Sigmoid colon (tissue), 7 donors: ENCODE measurements at places on chromosomes 5 and 9. TPM values are rescaled to one million over a fixed set of nuclear protein-coding genes. Genes with fewer than 3 reads are reported as not detected.

The SIL1 gene
- total RNA-seq: 23.2 TPM

The TTC39B gene
- total RNA-seq: 13.6 TPM

DNA sequence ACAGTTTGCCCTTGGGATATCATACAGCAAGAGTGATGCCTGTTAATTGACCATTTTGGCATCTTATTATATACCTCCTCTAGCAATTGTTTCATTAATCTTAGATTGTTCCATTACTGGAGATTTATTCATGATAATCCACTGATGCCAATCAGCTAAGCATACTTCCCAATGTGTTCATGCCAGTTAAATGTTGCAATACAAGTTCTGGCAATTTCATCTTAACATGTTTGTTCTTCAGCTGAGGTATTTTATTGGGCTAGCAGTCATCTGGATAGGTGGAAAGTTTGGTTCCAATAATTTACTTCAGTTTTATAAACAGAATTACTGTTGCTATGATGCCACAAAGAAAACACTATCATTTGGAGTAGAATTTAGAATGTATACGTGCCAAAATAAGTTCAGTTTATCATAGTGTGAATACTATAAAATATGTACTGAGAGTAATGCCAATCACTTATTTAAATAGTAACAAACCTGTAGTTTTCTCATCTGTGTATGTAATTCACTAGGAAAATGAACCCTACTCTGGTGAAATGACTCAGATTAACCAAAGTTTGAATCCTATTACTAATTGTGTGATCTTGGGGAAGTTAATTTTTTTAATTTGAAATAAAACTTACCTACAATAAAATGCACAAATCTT is 27.9 kb upstream of the IL31RA start:
- DNase-seq: no peak

The GKAP1 gene
- 21.3 TPM for total RNA-seq

DNA sequence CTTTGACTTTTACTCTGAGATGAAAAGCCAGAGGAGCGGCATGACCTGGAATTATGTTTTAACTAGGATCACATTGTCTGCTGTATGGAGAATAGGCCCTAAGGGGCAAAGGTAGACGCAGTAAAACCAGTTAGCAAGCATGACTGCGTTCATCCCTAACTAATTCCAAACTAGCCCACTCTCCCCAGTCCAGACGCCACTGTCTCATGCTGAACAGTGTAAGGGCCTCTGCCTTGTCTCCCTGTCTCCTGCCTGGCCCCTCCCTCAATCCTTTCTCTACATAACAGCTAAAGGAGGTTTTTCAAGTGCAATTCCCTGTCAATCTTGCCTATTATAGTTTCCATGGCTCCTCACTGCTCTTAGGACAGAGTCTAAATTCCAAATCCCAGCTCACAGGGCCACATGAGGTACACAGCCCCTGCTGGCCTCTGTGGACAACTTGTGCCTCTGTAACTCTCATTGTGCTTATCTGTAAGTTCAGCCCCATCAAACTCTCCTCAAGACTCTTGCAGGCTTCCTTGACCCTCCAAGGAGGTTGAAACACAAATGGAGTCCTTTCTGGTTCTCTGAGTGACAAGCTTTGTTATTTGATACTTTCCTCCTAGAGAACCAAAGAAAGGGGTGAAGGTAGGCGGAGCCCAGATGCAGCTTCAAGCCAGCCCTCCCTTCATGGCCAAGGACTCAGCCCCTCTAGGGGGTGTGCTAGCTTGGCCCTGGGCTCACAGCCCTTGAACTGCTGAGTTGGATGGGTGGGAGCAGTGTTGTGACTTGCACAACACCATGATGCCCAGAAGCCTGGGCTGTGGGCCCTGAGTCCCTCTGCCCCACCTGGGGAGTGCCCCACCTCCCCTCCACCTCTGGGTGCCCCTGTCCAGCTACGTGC is 16.0 kb upstream of the SLC22A4 start:
- DNase-seq: peak; percentile 45

DNA sequence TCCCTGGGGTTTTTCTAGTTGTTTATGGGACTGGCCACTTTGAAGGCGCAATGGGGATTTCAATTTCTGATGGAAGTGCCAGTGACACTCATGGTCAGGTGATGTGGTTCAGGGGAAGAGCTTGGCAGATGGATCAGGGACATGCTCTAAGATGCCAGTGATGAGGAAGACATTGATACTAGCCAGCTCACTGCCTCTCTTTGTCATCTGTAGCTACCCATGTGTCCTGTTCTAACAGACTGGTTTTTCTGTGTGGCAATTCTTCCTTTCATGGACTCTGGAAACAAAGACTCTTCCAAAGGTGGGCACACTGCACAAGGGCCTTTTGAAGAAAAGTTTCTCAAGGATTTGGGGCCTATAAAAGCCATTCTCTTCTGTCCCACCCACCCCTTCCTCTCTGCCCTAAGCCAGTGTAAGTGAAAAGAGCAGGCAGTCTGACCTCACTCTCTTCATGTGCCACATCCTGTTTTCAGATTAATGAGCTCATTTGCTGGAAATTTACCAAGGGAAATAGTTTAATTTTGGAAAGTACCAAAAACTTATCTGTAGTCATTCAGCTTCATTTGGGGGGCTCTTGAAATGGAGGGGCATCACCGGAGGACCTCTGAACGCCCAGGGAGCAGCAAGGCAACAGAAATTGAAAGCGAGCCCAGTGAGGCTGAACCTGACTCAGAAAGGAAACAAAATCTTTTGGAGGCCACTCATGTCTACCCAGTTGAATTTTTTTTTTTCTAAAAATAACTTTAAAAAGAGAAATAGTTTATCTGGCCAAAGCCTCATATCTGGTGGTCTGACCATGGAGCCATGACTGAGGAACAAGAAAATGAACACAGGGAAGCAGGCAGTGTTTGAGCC is 4.9 kb upstream of the TRAF1 start:
- no peak for DNase-seq

The FAXDC2 gene
- total RNA-seq: 96.1 TPM

The PKD2L2 gene
- not detected for total RNA-seq

GRCh38 chr9:79395228-79395627 is 176.5 kb upstream of the TLE4 start:
- DNase-seq: no peak

DNA sequence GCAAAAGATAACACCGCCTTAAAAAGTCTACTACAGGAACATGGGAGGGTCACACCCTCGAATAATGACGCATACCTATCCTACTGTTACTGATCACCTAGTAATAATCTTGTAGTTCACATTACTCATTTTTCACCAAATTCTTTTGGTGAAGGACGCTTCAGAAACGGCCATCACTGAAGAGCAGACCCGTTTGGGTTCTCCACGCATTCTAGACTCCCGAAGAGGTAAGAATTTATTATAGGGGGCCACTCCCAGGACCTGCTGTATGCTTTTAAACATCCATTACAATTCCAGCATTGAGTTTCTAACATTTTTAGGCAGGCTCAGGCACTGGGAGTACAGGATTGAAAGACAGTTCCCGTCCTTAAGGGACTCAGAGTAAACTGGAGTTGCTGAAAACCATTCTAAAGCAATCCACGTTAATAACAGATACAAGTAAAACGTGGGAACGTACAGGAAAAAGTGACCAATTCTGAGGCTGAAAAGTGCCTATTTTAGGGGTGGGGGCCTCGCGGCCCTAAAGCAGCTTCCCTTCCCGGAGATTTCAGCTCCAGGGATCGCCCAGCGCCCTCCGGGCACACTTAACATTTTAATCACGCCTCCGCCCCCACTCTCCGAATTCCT is at the start of gene FER:
FER (plus strand) TSS at position 124 of the 627 bp plus-strand sequence. CDS start 50,286 bp downstream, outside the sequence.
- DNase-seq: no peak

GRCh38 chr9:97419309-97419867 is 7.5 kb downstream of the TDRD7 start:
- no peak for DNase-seq

The RPL7A gene
- total RNA-seq: 2,494 TPM

The RNF183 gene
- not detected for total RNA-seq

The TLX3 gene
- total RNA-seq: not detected

- no peak for DNase-seq
Measured at GRCh38 chr5:76718381-76718832, 2.5 kb downstream of the F2R start.

DNA sequence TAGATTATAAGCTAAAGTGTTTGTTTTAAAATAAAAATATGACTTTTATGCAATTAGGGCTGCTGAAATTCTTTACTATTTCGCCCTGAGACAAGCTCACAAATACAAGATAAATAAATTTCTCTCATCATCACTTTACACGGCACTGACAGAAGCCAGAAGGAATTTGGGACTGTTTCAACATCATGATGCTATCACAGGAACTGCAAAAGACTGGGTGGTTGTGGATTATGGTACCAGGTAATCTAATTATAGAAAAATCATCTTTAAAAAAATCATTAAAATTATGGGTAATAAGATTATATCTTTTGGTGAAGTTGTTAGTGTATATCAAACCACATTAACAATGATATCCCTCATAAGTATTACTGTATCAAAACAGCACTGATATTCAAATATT is 95.0 kb downstream of the MAN2A1 start:
- DNase-seq: no peak

DNA sequence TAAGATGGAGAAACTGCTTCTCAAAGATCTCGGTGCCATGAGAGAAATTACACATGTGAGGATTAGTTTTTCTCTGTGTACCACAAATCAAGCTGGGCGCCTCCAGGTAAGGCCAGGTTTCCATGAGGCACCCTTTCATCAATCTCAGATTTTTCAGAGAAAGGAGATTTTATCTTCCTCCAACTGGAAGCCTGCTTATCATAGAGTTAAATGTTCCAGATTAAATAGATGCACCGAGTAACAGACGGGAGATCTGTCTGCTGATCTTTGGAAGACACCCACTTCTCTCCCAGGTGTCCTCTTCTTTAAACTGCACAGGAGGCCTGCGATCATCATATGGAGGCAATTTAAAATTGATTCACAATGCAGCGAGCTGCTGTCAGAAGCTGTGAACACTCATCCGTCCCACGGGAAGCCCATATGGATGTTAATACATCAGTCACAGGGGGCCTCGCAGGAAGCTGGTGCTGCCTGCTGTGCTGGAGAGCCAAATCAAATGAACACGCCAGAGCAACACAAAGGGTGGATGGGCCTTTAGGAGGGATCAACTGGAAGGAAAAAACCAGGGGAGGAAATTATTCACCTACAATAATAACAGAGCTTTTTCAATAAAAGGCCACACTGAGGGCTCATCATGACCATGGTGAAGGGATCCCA is 93.3 kb downstream of the TLE1 start:
- DNase-seq: no peak

DNA sequence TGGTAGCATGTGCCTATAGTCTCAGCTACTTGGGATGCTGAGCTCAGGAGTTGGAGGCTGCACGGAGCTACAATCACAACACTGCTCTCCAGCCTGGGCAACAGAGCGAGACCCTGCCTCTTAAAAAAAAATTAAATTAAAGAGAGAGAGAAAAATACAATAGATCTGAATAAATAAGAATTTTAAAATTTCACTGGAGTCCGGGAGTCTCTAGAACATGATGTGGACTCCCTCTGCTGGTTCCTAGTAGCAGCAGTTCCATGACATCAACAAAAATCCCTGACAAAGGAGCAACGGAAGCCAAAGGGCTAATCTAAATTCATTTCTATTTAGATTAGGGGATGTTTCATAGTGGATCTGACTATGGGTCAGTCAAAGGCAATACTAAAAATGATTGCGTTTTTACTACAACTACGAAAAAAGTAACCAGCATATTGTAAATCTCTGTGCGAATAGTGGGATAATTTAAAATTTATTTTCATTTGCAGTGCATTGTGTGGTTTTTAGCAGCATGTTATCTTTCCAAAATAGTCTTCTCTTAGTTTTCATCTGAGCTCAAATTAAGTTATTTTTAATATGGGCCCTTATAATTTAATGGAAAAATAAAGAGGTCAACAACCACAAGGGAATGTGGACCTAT is 6.7 kb downstream of the INIP start:
- DNase-seq: no peak

The TAS2R1 gene
- total RNA-seq: not detected

The WNK2 gene
- 16.0 TPM for total RNA-seq

DNA sequence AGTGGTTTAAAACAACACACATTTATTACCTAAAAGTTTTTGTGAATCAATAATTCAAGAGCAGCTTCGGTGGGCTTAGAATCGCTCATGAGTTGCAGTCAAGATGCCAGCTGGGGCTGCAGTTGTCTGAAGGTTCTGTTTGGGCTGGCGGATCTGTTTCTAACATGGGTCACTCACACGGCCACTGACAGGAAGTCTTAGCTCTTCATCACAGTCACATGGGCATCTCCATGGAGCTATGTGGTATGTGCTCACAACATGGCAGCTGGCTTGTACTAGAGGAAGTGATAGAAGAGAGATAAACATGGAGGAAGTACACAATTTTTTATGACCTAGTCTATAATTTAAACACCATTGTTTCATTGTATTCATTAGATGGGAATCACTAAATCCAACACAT is 11.2 kb downstream of the KLHL9 start:
- no peak for DNase-seq

- peak; percentile 85 for DNase-seq
Measured at GRCh38 chr9:136543830-136544547, 1.9 kb downstream of the NOTCH1 start.

GRCh38 chr5:125295405-125295872 is 549.0 kb upstream of the ZNF608 start:
- no peak for DNase-seq

The IL13 gene
- not detected for total RNA-seq

The MACROH2A1 gene
- total RNA-seq: 186 TPM

The DAPK1 gene
- total RNA-seq: 92.5 TPM

The SLC27A6 gene
- total RNA-seq: 0.71 TPM

DNA sequence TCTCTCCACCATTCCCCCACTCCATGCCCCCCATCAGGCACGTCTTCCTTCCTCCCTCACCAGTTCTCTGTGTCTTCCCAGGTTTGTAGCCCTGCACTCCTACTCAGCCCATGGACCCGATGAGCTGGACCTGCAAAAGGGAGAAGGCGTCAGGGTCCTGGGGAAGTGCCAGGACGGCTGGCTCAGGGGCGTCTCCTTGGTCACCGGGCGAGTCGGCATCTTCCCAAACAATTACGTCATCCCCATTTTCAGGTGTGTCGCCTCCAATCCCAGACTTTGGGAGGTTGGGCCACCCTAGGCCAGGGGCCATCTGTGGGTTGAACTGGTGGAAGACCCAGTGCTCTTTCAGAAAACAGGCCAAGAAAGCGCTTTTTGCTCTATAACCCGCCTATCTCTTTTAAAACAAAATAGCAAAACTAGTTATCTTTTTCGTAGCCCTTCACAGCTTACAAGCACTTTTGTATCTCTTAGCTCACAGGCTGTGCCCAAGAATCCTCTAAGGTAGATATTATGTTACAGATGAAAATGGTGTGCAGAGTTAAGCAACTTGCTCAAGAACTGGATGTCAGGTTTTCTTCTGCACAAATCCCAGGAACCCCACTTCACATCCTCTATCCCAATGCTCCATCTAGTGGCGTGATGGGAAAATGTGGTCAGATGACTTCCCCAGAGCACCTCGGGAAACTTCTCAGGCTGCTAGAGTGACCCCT is 56.2 kb downstream of the PLAC8L1 start:
- DNase-seq: no peak

GRCh38 chr5:130099008-130099407 is 194.7 kb downstream of the CHSY3 start:
- DNase-seq: no peak

DNA sequence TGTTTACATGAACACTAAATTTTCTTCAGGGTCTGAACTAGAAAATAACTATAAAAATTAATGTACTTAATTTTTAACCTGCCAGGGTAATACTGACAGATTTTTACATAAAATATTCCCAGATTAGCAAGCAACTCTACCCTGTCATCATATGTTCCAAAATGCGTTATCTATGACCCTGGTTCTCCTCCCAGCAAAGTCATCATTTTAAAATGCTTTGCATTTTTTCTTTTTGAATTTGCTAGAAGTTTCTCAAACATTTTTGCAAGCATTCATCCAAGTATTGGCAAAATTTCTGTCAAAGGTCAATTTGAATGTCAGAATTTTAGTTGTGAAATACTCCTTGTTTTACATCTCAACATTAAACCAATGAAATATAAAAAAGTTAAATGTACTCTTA is 144.5 kb upstream of the FTMT start:
- DNase-seq: no peak
